ENCODE measurements at places on chromosomes 7 and 10. TPM values are rescaled to one million over a fixed set of nuclear protein-coding genes. Genes with fewer than 3 reads are reported as not detected.
A peak's percentile ranks its signal among the peaks of the same experiment; 100 is the strongest.

CALML3 gene
- not detected for total RNA-seq

UNC5B gene
- total RNA-seq, result 20.6 TPM

TMEM236 gene
- total RNA-seq, result 0.09 TPM

DNA sequence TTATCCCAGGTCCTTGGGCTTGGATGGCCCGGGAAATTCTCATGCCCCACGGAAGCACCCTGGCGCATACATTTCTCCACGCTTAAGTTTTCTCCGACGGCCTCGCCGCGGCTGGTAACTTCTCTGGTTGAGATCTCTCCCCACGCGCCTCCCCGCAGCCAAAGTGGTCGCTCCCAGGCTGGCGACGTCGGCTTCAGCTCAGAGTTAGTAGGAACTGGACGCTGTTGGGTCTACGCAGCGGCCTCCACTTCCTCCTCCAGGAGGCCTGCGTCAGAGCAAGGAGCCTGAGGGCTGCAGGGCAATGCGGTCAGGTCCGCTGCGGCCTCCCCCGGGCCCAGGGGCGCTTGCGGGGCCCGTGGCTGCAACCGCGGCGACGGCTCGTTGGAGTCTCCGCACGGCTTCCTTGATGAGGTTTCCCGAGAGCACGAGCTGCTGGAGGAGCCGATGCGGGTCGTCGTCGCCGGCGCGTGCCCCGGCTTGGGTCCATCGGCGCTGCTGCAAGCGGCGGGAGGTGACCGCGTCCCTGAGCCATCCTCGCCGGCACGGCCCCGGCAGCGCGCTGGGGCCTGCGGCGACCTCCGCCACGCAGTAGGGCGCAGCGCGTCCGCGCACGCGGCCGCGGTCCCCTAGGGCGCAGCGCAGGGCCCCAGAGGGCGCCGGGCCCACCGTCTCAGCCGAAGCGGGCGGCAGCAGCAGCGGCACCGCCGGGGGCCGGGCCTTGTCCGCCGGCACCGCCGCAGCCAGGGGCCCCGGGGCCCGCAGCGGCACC lies 744 bp downstream of the FRAT2 start:
- peak; percentile 48 for DNase-seq

DNA sequence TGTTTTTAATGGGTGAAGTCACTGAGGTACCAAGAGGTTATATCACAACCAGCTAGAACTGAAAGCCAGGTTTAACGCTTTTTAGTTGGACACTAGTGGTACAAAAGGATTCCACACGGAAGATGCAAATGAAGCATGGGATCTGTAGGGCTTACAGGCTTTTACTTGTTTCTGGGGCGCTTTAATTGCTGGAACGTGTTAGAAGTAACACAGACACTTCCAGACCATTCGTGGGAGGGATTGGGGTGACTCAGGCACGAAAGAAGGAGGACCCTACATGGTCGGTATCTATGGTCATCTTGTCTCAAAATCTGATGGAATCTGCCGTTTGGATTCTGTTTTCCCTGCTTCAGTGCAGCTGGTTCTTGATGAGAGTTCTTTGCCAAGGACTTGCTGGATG lies 1.0 kb downstream of the YKT6 start:
- peak; percentile 8 for DNase-seq
